ENCODE measurements at places on chromosomes 12 and 14.
A peak's percentile ranks its signal among the peaks of the same experiment; 100 is the strongest.

DNA sequence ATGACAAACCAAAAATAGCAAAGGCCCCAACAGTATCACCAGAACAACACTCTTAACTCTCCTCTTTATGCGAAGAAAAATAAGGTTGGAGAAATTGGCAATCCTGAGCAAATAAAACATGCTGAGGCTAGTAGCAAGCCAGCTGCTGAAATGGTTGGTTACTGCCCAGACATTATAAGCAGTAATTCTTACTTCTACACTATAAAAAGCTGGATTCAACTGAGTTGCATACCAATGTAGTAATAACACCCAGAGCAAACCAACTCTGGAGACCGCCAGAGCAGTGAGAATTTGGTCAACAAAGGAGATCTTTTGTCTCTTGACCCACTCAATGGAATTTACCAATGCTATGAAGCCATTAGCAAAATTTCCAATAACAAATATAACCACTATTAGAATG lies 628 bp downstream of the TAS2R30 start:
- DNase-seq = no peak

GRCh38 chr14:98956181-98956580 lies 315.8 kb downstream of the BCL11B start:
- DNase-seq = no peak

GRCh38 chr14:55170526-55170925 lies 20.9 kb downstream of the DLGAP5 start:
- DNase-seq = no peak

- DNase-seq = peak; percentile 42
Observed at GRCh38 chr14:95515596-95516552, 576 bp downstream of the SYNE3 start.

DNA sequence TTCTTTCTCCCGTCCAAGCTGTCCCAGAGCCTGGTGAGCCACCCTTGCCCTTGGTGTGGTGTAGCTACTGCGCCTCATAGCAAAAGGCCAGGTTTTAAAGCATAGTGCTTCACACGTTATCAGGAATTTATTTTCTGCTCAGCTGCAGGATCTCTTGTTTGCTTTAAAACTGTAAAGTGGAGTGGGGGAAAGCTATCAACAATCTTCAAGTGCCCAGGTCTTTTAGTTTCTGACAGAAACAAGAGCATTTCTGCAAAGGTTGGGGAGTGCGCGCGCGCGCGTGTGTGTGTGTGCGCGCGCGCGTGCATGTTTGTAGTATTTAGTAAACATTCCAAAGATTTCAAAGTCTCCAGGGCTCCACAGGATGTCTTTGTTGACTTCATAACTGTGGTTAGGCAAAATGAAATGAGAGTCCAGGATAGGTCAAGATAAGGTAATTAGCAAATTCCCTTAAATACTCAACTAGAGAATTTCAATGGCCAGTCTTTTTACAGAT lies 45.5 kb downstream of the EML1 start:
- DNase-seq = no peak

DNA sequence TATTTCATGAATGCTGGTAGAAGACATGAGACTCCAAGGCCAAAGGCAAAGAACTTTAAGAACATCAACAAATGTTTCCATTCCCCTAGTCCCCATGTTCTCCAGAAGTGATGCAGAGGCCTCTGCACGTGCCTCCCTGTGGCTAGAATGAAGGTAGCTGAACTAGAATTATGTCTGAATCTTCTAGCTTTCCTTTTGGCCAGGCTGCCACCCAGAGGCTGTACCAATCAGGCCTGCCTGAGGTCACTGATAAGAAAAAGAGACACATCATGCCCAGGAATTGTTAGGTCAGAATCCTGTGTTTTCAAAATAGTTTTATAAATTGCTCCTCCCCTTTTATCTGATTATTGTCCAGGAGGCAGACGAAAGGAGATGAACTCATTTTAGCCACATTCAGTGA lies 188.0 kb upstream of the SLC16A7 start:
- DNase-seq = no peak

DNA sequence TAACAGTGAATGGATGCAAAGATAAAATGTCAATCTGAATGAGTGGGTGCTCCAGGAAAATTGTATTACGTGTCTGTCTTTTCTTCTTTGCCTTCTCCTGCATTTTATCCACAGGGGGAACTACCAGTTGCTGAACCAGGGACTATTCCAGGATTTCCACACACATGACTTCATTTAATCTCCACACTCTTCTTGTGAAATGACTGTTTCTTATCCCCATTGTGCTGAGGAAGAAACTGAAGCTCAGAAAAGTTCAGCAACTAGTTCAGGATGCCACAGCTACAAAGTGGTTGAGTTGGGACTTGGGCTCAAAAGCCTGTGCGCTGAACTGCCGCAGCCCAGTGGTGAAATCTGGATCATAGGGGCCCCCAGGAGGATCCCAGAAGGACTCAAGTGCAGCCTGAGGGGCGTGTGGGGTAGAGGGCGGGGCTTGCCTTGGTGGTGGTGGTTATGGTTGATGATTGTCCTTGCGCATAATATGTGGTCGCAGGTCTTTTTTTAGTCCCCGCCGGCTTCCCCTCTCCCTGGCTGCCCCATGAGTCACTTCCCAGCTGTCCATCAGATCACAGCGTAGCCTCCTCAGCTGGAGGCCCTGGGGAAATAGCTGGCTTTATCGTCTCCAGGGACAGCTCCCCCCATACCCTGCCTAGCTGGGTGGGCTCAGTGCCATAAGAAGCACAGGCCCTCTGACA lies 235.2 kb upstream of the CRY1 start:
- no peak for DNase-seq

- DNase-seq = no peak
Observed at GRCh38 chr14:85604021-85604420, 74.1 kb downstream of the FLRT2 start.

- no peak for DNase-seq
Observed at GRCh38 chr12:110822821-110823415, 23.9 kb upstream of the CCDC63 start.
